ENCODE measurements at places on chromosomes 11 and 22. TPM values are rescaled to one million over a fixed set of nuclear protein-coding genes. Genes with fewer than 3 reads are reported as not detected.
A peak's percentile ranks its signal among the peaks of the same experiment; 100 is the strongest.

DNA sequence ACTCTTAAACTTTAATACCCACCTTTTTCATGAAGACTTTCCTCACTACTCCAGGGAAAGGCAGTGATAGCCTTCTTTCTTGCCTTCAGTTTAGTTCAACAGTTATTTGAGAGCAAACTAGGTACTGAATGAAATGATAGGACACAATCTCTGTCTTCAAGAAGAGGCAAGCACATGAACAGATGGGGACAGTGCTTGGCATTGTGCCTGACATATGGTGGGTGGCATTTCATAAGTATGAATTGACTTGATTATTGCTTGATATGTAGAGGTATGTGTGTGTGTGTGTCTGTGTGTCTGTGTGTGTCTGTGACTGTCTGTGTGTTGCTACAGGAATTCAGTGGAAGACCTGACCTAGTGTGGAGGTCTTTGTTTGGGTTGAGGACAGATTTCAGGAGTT lies 504.1 kb downstream of the NELL1 start:
- DNase-seq, result no peak

GRCh38 chr22:18024276-18024939 lies at the start of gene MICAL3:
MICAL3 (minus strand) TSS chr22:18024561; CDS start chr22:17906812, 117,749 bp downstream.
- DNase-seq, result peak; percentile 79

- no peak for DNase-seq
These were observed 10.2 kb downstream of the SLC25A1 start for GRCh38 chr22:19168088-19168890.

- DNase-seq, result no peak
These were observed 301.1 kb downstream of the BUD13 start for GRCh38 chr11:116471608-116472256.

Gene CYTH4
- total RNA-seq, result 3.3 TPM

DNA sequence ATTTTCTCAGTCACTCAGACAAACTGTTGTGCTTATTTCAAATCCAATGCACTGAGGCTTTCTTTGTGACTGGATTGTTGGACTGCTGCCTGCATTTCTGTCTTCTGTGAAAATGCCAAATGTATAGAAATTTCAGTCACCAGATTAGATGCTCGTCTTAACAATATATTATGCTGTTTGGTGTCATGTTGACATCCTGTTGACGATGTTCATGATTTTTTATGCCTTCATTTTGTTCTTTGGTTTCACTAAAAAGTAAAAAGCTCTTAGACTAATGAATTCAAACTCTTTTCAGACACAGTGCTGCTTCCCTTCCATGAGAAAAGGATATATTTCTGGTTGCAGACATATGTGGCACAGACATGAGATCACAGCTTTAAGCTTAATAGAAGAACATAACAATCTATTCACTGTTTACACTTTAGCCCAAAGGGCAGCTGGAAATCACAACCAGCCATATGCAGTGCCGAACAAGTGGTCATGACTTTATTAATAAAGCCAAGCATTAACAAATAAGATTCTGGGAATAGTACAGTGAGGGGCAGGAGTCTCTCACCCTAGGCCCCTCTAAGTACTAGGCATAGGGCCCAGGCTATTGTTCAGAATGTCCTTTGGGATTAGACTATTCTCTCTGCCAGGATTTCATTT lies 9.4 kb upstream of the SOX6 start:
- no peak for DNase-seq

- peak; percentile 66 for DNase-seq
These were observed 12.1 kb downstream of the HPS4 start for GRCh38 chr22:26471522-26471921.

Gene LRRC32
- total RNA-seq, result 16.6 TPM

Gene DGKZ
- total RNA-seq, result 138 TPM

Gene C11orf21
- 0.22 TPM for total RNA-seq

Gene FGF3
- not detected for total RNA-seq

- DNase-seq, result no peak
These were observed 8.3 kb upstream of the KCNJ11 start for GRCh38 chr11:17396598-17397310.

Gene CNGA4
- not detected for total RNA-seq

- DNase-seq, result no peak
These were observed 15.2 kb downstream of the PRPF19 start for GRCh38 chr11:60891103-60891741.
